Ovary (tissue), 10 donors: ENCODE measurements at places on chromosomes 4 and X. TPM values are rescaled to one million over a fixed set of nuclear protein-coding genes. Genes with fewer than 3 reads are reported as not detected.

Gene DDIT4L
- 3.0 TPM for total RNA-seq

Gene MAGEB17
- total RNA-seq, result not detected

Gene RXFP1
- total RNA-seq, result 0.65 TPM

Gene GABRG1
- 0.70 TPM for total RNA-seq

DNA sequence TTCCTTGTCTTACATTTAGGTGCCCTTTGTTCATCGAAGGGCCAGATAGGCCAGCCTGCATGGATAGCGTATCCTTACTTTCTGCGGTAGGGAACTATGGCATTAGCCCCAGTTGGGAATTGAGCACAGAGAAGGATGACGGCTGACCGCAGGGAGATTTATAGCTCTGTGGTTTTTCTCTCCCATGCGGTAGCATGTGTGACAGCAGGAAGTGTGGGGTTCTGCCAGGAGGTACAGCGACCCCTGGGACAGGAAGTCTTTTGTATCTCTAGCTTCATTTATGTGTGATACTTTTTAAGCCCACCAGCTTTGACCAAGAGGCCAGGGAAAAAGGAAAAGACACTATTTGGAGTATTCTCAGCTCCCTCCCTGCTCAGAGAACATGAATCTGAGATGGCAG is 33.1 kb downstream of the GAB3 start:
- no peaks in the 10 kb centered on the region for H3K36me3 ChIP-seq
- no peak overlapping the region for H3K4me3 ChIP-seq
- H3K4me1 ChIP-seq, result no peaks in the 10 kb centered on the region
- no peak for DNase-seq

DNA sequence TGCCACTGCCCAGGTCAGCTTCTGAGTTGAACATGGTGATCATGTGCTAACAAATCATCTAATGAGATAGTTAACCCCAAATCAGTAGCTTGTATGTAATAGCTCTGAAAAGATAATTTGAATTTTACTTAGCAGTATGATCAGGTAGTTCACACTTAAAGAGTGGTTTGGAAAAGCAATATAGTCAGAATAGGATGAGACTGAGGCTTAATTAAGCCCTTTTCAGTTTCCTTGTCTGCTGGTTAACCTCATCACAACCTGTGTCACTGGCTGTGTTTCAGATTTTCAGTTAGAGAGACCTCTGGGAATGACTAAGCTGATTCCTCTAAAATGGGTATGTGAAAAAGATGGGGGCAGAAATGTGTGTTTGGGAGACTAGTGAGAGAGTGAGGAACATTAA is 38.1 kb downstream of the GPR174 start:
- no peaks in the 10 kb centered on the region for H3K4me1 ChIP-seq
- H3K27ac ChIP-seq, result no peak overlapping the region
- no peak for DNase-seq
- no peaks in the 10 kb centered on the region for H3K27me3 ChIP-seq

- H3K4me3 ChIP-seq, result no peak overlapping the region
- H3K27ac ChIP-seq, result no peak overlapping the region
Measured at GRCh38 chrX:16120431-16120830, 2.9 kb upstream of the GRPR start.
